ENCODE measurements at places on chromosomes 1 and 21.

GRCh38 chr1:87584586-87584985 lies 255.9 kb downstream of the LMO4 start:
- DNase-seq: no peak

DNA sequence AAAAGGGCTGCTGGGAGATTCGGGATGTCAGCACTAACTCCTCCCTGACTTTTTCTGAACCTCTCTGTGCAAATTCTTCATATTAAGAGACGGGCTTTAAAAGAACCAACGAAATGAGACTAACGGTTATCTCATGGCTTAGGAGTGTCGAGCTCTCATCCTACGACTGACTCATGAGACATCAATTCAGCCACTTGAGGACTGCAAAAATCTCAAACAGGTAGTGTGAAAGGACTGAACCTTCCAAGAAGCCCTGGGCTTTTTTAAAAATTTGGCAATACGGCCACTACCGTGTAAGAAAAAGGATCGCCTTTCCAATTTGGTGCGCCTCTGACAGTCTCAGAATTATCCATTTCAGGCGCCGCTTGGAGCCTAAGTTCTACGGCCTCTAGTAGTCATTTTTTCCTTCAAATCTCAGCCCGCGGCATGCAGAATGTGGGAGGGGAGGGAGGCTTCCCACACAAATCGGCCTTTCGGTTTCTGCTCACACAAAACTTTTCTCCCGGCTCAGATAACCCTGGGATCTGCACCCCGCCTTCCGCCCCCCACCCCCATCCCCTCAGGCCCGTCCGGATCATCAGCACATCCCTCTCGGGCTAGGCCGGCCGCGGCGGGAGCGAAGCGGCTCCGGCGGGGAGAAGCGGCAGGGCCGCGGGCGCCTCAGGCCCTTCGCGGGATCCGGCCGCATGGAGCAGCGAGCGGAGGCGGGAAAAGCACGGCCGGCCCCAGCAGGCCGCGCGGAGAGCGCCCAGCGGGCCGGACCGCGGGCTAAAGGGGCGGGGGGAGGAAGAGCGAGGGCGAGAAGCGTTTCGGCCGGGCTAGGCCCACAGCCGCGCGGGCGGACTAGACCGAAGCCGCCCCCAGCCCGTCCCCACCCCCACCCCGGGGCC lies 618 bp downstream of the HNRNPR start:
- DNase-seq: no peak

DNA sequence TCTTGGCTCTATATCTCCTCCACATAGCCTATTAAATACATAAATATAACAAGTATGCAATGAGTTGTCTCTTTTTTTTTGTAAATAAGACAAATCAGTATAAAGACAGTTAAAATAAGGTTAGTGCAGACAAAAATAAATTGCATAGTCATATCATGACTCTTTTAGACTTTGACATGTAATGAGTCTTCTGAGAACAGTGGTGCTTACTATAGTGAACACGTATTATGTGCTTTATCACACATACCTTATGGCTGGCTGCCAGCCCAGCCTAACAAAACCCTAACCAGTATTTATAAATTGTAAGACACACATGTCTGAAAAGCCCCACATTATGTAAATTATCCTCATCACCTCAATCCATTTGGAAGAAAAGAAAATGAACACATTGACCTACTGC lies 29.1 kb upstream of the F13B start:
- DNase-seq: no peak

- no peak for DNase-seq
Observed at GRCh38 chr1:80640978-80641377, 1159.8 kb upstream of the ADGRL2 start.

DNA sequence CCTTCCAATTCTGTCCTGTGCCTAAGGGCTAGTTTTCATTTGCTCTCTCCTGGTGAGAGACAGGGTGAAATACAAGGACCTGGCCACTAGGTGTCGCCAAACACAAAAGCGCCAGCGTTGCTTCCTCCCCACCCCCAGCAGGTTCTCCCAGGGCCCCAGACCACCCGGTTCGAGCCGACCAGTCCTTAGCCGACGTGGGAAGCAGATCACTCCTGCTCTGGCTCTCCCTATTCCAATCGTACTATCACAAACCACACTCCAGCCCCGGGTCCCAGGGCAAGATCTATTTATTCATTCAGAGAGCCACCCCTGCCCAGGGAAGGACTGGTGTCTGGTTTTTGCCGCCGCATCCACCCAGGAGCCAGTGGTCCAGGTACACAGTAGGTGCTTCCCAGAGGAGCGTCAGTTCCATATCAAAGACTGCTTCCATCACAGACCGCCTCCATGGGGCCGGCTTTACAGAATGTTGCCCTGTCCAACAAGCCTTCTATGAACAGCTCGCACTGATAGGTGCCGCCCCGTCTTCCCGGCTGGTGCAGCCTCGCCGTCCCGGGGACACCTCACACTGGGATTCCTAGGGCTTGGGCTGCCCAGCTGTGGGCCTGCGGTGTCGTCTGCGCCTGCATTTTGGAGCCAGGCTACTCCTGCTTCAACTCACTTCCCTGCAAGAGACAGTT lies 35.0 kb downstream of the CTNNBIP1 start:
- DNase-seq: peak; percentile 72

DNA sequence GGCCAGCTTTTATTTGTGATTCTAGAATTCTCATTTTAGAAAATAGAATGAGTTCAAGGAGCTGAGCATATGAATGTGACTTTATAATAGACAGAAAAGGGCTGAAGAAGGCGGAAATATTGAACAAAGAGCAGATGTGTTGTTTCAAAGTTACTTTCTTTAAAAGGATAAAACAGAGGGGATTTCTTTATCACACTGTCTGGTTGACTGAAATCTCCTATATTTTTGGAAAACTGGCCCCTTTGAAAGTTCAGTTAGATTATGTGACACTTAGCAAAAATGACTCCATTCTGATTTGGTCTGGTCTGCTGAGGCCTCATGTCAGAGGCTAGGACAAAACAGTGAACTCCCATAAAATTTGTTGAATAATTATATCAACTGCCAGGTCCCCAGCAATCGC lies 46.4 kb upstream of the DNAH14 start:
- no peak for DNase-seq

DNA sequence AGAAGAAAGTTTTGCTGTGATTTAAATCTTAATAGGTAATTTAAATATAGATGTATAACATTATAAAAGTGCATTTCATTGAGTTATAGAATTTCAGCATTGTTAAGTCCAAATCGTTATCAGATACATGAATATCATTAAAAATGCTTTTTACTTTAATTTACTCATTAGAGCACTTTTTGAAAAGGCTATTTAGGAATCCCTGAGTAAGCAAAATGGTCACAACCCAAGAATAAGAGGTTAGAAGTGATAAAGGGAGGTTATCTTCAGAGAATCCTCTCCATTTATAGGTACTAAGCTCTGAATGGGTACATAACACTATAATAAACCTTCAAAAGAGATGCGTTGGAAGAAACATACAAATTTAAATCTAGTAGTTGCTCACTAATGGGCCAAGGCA lies 130.7 kb downstream of the SLC30A10 start:
- DNase-seq: no peak

DNA sequence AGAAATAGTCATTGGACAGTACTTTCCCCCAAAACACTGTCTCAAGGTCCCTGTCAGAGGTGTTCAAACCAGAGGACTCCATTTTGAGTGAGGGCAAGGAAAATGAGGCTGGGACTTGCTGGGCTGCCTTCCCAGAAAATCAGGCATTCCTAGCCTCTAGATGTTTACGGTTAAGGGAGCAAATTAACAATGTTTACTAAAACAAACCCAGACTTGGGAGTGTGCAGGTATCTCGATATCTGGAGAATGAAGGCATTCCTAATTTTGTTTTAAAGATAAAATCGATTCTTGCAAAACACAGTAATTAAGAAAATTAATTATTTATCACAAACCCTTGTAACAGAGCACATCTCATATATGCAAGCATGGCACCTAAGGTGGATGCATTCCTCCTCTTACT lies 48.9 kb upstream of the CITED4 start:
- no peak for DNase-seq

GRCh38 chr1:29839726-29840125 lies 603.4 kb downstream of the PTPRU start:
- no peak for DNase-seq

DNA sequence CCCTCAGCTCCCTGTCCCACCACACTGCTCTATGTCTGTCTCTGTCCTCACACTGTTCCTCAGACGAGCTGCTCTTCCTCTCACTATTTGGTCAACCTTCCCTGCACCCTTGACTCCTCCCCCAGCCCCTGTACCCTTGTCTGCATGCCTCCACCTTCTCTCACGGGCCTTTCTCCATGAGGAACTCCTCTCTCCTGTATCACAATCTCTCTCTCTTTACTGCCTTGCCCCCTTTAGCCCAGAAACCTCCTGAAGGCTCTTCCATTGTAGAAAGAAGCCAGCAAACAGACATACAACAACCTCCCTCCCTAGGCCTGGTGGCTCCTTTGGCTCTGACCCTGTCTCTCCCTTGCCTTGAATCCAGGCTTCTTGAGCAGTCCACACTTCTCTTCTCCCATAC lies 251.6 kb upstream of the CSF3R start:
- DNase-seq: no peak

DNA sequence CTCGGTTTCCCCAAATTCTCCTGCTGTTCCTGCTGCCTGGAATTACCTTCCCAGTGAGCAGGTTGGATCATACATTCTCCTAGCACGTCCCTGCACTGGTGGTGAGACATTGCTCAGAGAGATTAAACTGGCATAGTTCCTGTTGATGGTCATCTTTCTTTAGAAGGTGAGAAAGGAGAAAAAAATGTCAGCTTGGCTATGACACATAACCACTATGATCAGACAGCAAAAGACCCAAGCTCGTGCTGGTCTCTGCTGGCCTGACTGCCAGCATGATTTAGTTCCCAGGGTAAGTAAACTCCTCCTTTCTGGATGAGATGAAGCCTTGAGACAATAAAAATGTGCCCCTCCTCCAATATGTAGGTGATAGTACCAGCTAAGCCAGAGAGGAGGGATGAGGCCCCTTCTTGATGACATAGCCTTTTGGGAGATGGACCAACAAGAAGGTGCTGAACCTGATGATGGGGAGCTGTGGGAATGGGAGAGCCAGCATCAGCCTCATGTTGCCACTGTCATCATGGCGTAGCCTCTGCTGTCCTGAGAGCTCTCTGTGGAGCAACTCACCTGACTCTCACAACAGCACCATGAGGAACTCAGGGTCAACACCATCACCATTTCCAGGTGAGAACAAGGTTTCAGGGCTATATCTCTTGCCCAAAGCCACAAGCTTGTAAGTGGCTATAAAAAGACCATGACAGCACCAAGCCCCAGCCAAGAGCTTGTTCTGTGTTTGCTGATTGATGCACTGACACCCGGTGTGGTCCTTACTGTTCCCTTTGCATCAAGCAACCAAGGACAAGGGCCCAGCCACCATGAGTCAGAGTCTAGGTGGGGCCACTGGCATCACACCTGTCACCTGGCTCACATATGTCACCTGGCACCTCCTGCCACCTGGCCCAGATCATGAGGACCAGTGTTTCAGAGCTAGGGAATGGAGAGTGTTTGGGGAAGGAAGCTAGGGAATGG lies 200.0 kb downstream of the MATN1 start:
- no peak for DNase-seq

DNA sequence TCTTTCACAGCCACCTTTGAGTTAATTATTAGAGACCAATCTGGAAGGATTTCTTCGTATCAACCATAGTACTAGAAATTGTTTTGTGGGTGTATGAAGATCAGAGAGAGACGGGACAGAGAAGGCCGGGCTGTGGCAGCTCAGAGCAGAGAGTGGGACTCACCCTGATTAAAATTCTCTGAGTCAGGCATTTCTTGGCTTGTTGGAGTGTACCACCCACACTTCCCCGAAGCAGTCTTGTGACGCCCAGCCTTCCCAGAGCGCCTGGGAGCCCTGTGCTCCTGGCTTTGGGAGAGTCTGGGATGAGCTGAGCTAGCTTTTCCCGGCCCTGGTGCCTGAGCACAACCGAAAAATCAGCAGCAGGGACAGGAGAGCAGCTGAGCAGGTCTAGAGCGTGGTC lies 19.4 kb downstream of the PLEKHM2 start:
- DNase-seq: no peak

DNA sequence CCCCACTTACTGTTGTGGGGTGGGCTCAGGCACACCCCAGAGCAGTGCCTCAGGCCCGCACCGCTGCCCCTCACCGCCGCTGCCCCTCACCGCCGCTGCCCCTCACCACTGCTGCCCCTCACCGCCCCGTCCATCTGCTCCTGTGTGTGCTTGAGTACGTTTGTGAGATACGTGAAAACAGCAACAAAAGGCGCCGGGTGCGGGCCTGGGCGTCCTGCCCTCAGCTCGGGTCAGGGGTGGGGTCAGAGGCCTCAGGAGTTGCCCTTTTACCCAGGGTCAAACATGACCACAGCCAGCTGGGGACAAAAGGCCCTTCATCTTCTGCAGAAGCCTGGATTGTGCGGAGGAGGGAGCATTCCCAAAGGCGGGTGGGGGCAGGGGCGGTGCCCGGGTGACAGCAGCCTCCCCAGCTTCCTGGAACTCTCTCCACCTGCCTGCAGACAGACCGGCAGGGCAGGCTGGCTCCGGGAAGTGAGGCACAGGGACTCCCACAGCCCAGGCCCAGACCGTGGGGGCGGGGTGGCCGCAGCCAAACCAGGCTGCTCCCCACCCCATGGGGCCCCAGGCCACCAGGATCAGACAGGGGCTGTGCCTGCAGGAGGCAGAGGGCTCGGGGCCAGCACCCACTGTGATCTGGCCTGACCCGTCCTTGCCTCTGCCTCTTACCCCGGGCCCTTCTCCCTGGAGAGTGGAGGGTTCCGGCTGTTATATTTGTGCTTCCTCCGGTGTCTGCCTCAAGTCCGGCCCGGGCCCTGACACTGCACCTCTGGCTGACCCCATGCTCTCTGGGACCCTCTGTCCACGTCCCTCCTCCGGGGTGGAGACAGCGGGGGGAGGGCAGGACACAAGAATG lies 2.3 kb upstream of the VWA1 start:
- DNase-seq: peak; percentile 50

DNA sequence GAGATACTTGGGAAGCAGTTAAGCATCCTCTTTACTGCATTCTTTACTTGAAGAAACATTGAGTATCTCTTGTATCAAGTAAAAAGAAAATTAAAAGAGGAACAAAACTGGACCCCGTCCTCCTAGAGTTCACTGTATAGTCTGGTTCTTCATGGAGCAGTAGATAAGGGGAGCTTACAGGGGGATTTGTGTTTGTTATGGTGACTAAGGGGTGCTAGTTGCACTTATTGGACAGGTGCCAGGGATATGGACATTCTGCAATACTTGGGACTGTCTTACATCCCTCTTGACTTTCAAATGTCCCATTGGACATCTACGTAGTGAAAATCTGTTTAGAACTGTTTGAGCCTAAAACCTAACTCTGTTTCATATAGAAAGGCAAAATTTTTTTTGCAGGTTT lies 67.2 kb downstream of the ALG14 start:
- no peak for DNase-seq

All from NCI-H1694 (cell line).